ENCODE measurements at places on chromosomes 12 and 14.

DNA sequence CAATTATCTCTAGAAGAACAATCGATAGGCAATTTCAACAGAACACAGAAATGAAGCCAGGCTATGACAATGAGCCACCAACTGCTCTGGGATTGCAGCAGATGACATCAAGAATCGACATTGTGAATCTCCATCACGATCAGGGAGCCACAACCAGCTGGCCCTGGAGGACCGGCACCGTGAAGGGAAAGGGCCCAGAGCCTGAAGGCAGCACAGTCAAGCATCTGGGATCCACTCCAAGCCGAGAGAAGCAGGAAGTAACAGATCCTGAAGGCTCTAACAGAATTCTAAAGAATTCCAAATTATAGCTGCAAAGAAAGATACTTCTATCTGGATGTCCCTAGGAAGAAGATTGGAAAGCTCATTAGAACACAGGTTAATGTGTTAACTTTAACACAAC is 61.0 kb downstream of the LRRC74A start:
- DNase-seq, result no peak

DNA sequence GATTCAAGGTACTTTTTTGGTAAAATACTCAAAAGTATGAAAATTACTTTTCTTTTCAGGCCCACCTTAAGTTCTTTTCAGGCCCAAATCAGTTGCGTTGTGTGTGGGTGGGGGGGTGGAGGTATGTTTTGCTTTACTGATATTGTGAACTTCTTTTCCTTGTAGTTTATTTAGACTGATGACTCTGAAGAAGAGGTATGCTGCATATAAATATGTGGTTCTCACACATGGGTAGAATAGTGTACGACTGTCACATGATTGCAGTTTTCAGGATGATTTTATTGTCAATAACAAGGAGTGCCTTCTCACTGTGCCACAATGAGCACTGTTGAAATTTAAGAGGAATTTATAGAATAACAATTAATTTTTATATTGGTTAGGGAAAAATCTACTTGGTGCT is 166.6 kb upstream of the ATP2B1 start:
- no peak for DNase-seq

DNA sequence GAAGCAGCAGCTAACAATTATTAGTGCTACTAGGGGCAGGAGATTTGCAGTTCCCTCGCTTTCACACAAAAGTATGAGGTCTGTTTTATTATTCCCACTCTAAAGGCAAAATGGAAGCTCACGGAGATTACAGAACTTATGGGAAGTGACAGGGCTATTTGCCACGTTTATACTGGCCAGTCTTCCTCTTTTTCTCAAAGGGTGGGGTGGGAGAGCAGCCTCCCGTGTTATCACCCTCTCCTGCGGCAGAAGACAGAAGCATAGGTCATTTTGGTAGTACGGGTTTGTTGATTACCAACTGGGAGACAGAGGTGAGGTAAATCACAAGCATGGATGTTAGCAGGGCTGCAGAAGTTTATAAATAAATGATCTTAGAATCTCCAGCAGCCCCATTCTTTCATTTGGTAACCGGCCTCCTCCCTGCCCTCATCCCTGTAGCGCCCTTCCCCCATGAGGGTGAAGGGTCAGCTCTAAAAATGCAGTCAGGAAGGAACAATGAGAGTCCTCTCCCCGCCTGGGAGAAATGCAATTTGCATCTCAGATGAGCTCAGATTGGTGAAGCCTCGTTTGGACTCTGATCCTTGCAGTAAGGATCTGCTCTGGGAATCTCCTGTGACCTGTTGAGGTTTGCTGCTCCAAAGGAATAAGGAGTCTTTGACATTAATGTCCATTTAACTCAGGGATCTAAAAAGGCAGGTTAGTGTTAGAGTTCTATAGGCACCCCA is 44.7 kb upstream of the SINHCAF start:
- no peak for DNase-seq

DNA sequence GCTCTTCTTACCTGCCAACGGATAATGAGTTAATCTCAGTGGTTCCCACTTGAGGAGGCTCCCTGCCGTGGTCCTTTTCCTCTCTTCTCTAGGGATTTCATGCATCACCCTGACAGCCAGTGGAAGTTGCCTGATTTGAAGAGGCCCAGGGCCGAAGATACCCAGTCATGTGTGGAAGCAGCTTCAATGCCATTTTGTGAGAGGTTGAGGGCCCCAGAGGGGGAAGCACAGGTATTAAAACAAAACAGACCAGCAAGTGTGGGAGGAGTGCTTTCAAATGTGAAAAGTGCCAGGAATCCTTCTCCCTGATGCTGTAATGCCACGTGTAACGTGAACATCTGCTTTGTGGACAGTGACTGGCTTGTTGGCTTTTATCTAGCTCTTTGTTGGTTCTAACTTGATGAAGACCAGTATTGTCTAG is 1.5 kb downstream of the TCP11L2 start:
- no peak for DNase-seq

GRCh38 chr14:26217778-26218177 is 380.1 kb downstream of the NOVA1 start:
- no peak for DNase-seq

DNA sequence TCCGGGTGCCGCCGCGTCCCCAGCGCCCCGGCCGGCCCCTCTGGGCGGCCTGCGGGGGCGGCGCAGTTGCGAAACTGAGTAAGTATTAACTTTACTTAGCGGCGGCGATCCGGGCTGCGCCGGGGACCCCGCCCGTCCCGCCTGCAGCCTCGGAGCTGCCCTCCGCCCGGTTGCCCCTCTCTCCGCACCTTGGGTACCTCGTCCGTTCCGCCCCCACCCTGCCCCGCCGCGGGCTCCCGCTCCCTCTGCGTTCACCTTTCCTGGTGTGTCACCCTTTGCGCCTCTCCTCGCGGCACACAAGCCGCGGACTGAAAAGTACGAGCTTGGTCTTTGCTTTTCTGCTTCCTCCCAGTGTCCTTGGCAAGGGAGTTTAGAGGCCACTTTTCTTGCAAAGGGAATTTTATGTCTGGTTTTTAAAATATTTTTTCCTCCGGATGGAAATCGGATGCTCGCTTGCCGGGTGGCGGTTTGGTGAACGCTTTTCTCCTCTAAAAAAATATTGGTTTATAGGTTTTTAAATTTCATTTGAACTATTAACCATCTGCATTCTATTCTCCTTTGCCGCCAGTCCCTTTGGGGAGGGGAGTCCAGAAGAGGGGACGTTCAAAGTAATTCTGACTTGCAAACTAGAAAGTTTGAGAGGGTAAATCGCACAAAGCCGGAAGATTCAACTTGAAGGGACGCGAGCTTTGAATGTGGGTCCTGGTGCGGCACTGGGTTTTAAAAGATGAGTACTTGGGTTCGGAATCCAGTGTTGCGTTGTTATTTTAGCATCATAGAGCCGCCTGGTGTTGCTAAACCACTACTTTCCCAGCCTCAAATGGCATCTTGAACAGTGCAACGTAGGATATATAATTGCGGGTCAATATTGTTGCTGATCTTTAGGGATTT is 834 bp downstream of the RASSF8 start:
- no peak for DNase-seq

GRCh38 chr12:102436867-102437266 is 43.5 kb downstream of the IGF1 start:
- DNase-seq, result no peak

DNA sequence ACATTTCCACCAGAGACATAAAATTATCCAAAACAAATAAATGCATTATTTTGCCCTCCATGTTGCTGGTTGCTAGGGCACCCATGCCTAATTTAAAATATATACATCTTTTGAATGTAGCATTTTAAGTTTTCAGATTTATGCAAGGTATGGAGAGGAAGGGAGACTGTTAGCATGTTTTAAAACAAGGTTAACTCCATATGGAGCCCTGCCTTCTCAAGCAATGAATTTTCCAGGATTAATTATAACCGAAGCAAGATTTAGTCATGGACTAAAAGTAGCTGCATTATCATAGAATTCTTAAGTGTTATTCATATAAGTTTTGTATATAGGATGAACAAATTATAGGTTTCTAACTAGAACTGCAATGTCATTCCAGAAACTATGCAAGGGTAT is 37.2 kb downstream of the TRMT5 start:
- DNase-seq, result no peak

Data from effector CD4-positive, alpha-beta T cell (primary cell).